Activated CD4-positive, alpha-beta memory T cell treated with anti-CD3 and anti-CD28 coated beads, Interleukin-2, amount 10 ng/mL, durations not matched to agents 7 days and 5 days (primary cell): ENCODE measurements at places on chromosomes 6 and 20. TPM values are rescaled to one million over a fixed set of nuclear protein-coding genes. Genes with fewer than 3 reads are reported as not detected.

The VGLL2 gene
- total RNA-seq = not detected

The TCF15 gene
- total RNA-seq = not detected

The GLP1R gene
- not detected for total RNA-seq

The TAAR8 gene
- not detected for total RNA-seq

The ADGB gene
- total RNA-seq = not detected

DNA sequence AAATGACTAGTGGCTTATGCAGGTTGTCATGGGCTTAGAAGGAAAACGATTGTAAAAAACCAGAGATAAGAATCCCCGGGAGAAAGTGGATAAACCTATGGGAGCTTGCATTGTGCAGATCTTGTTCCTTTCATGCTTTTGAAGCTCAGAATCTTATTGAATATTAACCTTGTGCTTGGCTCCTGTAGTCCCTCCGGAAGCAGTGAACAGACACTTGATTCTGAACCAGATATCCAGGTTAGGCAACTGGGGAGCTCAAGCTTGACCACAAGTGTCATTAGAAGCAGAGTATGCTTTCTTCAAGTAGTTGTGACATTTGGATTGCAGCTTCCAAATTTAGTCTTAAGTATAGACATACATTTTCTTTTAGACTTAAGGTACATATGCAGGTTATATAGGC is 212.6 kb upstream of the MOCS1 start:
- no peak for DNase-seq
- H3K27ac ChIP-seq = no peak overlapping the region
- no peak overlapping the region for H3K4me3 ChIP-seq
- H3K36me3 ChIP-seq = no peaks in the 10 kb centered on the region
- no peaks in the 10 kb centered on the region for H3K4me1 ChIP-seq

GRCh38 chr6:137894779-137895385 is 27.8 kb downstream of the TNFAIP3 start:
- DNase-seq = no peak
- H3K27me3 ChIP-seq = no peaks in the 10 kb centered on the region
- H3K4me3 ChIP-seq = no peak overlapping the region
- H3K27ac ChIP-seq = no peak overlapping the region

GRCh38 chr6:144377586-144378210 is 92.6 kb downstream of the UTRN start:
- H3K36me3 ChIP-seq = peaks cover 65% of the 10 kb centered on the region
- no peaks in the 10 kb centered on the region for H3K27me3 ChIP-seq
- H3K27ac ChIP-seq = no peak overlapping the region
- DNase-seq = no peak
- H3K4me3 ChIP-seq = no peak overlapping the region

GRCh38 chr20:25860531-25861150 is 164.0 kb upstream of the ZNF337 start:
- peaks cover 43% of the 10 kb centered on the region for H3K4me1 ChIP-seq
- peaks cover 71% of the 10 kb centered on the region for H3K27me3 ChIP-seq
- peak overlapping the region; percentile 56 for H3K4me3 ChIP-seq
- H3K36me3 ChIP-seq = no peaks in the 10 kb centered on the region
- H3K27ac ChIP-seq = no peak overlapping the region

GRCh38 chr6:168865-169455 is 123.3 kb upstream of the DUSP22 start:
- no peaks in the 10 kb centered on the region for H3K4me1 ChIP-seq
- no peak overlapping the region for H3K27ac ChIP-seq
- peaks cover 36% of the 10 kb centered on the region for H3K27me3 ChIP-seq
- H3K36me3 ChIP-seq = peaks cover 7% of the 10 kb centered on the region
- H3K4me3 ChIP-seq = no peak overlapping the region
- DNase-seq = no peak

GRCh38 chr6:7247828-7248227 is 65.2 kb downstream of the SSR1 start:
- peaks cover 6% of the 10 kb centered on the region for H3K4me1 ChIP-seq
- no peak for DNase-seq
- no peak overlapping the region for H3K27ac ChIP-seq

DNA sequence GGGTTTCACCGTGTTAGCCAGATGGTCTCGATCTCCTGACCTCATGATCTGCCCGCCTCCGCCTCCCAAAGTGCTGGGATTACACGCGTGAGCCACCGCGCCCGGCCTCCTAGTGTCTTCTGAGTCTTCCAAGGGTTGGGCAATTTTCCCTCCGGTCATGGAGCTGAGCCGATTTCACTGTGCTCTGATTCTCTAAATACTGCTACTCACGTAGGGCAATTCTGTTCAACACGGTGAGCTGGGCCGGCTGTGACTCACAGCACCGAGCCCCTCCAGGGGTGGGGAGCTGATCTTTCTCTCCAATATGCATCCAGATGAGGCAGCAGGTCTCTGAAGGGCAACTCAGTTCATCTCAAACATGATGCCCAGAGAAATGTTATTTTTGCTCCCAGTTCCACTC is 71.6 kb upstream of the CD93 start:
- peaks cover 39% of the 10 kb centered on the region for H3K4me1 ChIP-seq
- H3K36me3 ChIP-seq = no peaks in the 10 kb centered on the region
- DNase-seq = peak; percentile 5
- peaks cover 1% of the 10 kb centered on the region for H3K27me3 ChIP-seq

GRCh38 chr6:26097268-26097875 is 10.1 kb downstream of the HFE start:
- H3K4me3 ChIP-seq = no peak overlapping the region
- no peaks in the 10 kb centered on the region for H3K36me3 ChIP-seq
- H3K27ac ChIP-seq = no peak overlapping the region
- peak; percentile 64 for DNase-seq
- H3K4me1 ChIP-seq = peaks cover 10% of the 10 kb centered on the region

GRCh38 chr6:6781873-6782227 is 193.3 kb downstream of the LY86 start:
- no peak for DNase-seq
- H3K4me3 ChIP-seq = no peak overlapping the region
- H3K27me3 ChIP-seq = peaks cover 32% of the 10 kb centered on the region
- no peaks in the 10 kb centered on the region for H3K36me3 ChIP-seq
- H3K27ac ChIP-seq = no peak overlapping the region

DNA sequence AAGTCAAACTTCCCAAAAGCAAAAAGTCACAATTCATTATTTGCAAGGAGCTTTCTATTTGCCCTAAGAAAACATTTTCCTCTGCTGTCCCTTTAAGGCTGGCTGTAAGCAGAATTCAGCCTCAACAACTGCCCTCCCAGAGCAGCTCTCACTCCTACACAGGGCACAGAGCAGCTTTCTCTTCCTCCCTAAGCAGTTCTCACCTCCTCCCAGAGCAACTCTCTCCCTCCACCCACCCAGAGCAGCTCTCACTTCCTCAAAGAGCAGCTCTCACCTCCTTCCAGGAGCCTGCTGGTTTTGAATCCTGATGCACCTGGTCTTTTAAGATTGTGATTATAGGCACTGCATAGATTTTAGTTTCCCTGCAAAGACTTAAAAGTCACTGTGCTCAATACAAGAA is 120.6 kb upstream of the TMEM181 start:
- H3K4me3 ChIP-seq = no peak overlapping the region
- H3K27me3 ChIP-seq = no peaks in the 10 kb centered on the region
- DNase-seq = no peak

DNA sequence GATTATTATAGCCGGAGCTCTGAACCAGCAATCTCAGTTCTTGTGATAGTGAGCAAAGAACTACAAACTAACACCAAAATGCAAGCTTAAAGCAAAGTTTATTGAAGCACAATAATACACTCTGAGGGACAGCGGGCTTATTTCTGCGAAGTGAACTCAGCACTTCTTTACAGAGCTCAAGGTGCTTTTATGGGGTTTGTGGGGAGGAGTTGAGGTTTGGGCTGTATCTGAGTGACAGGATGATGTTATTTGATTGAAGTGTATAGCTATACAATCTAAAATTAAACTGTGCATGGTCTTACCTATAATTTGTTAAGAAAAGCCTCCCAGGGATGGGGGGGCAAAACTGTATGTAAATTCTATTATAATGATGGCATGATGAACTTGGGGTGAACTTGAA is 1.0 kb upstream of the HFE start:
- peak; percentile 48 for DNase-seq
- peak overlapping the region; percentile 77 for H3K4me3 ChIP-seq
- H3K4me1 ChIP-seq = peaks cover 32% of the 10 kb centered on the region
- H3K36me3 ChIP-seq = peaks cover 3% of the 10 kb centered on the region
- peak overlapping the region; percentile 24 for H3K27ac ChIP-seq

DNA sequence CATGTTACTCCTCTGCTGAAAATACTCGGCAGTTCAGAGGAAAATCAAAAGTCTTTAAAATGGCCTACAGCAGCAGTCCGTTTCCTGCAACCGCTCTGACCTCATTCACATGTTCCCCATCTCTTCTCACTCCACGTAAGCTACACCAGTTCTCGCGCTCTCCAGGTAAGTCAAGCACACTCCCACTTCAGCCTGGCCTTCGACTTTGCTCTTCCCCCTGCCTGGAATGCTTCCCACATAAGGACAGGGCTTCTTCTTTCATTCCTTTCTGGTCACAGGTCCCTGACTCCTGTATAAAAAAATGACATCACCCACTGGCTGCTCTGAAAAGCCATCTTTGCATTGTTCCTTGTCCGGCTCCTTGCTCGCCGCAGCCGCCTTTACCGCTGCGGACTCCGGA is 42.7 kb downstream of the MGME1 start:
- no peaks in the 10 kb centered on the region for H3K27me3 ChIP-seq
- DNase-seq = no peak

- DNase-seq = no peak
- H3K36me3 ChIP-seq = no peaks in the 10 kb centered on the region
- H3K4me1 ChIP-seq = no peaks in the 10 kb centered on the region
- H3K27ac ChIP-seq = no peak overlapping the region
- no peaks in the 10 kb centered on the region for H3K27me3 ChIP-seq
These were observed 28.4 kb downstream of the MDGA1 start for GRCh38 chr6:37669306-37669705.

- H3K4me3 ChIP-seq = no peak overlapping the region
- no peaks in the 10 kb centered on the region for H3K27me3 ChIP-seq
- H3K36me3 ChIP-seq = no peaks in the 10 kb centered on the region
- H3K4me1 ChIP-seq = no peaks in the 10 kb centered on the region
These were observed 207.9 kb downstream of the CLVS2 start for GRCh38 chr6:123203928-123204327.

- no peak overlapping the region for H3K27ac ChIP-seq
- H3K27me3 ChIP-seq = peaks cover 31% of the 10 kb centered on the region
- H3K4me1 ChIP-seq = peaks cover 10% of the 10 kb centered on the region
- DNase-seq = no peak
- H3K36me3 ChIP-seq = no peaks in the 10 kb centered on the region
These were observed 4.3 kb downstream of the LRFN2 start for GRCh38 chr6:40582892-40583291.

DNA sequence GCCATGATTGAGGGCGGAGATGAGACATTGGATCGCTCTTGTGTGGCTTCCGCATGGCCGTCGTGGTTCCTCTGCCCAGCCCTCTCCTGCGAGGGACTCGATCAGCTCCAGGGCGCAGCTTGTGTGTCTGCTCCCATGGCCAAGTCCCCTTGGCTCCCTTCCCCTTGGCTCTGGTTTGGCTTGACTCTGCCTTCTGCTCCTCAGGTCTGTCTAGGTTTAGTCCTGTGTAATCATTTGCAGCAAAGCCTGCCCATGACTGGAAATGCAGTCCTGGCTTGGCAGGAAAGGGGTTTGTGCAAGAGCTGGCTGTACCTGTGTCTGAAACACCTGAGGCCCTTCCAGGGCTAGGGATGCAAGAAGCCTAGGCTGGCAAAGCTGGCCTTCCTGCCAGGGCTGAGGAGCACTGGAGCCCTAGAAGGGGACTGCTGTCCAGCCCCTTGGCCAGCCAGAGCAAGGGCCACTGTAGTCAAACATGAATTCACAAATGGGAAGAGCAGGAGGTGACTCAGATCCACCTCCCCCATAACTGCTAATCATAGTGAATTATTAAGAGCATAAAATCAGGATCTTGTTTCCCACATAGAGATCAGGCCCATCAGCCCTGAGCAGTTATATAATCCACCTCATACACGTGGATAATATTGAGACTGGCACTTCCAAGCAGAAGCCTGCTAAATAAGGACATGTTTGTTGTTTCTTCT is 196.8 kb downstream of the FARS2 start:
- no peaks in the 10 kb centered on the region for H3K36me3 ChIP-seq
- no peak overlapping the region for H3K27ac ChIP-seq
- H3K4me3 ChIP-seq = no peak overlapping the region
- H3K27me3 ChIP-seq = no peaks in the 10 kb centered on the region
- no peak for DNase-seq

GRCh38 chr6:34196116-34196832 is 40.4 kb upstream of the HMGA1 start:
- peaks cover 11% of the 10 kb centered on the region for H3K27me3 ChIP-seq
- H3K4me3 ChIP-seq = peak overlapping the region; percentile 73
- no peak overlapping the region for H3K27ac ChIP-seq
- H3K36me3 ChIP-seq = no peaks in the 10 kb centered on the region

DNA sequence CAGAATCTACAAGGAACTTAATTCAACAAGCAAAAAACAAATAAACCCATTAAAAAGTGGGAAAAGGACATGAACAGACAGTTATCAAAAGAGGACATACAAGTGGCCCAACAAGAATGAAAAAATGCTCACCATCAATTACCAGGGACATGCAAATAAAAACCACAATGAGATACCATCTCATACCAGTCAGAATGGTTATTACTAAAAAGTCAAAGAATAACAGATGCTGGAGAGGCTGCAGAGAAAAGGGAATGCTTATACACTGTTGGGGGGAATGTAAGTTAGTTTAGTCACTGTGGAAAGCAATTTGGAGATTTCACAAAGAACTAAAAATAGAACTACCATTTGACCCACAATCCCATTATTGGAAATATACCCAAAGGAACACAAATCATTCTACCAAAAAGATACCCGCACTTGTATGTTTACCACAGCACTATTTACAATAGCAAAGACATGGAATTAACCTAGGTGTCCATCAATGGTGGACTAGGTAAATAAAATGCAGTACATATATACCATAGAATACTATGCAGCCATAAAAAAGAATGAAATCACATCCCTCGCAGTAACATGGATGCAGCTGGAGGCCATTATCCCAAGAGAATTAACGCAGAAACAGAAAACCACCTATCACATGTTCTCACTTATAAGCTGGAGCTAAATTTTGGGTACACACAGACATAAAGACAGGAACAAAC is 48.4 kb downstream of the RNGTT start:
- H3K27me3 ChIP-seq = no peaks in the 10 kb centered on the region
- H3K27ac ChIP-seq = no peak overlapping the region
- peaks cover 18% of the 10 kb centered on the region for H3K4me1 ChIP-seq
- H3K36me3 ChIP-seq = peaks cover 35% of the 10 kb centered on the region
- no peak overlapping the region for H3K4me3 ChIP-seq
- DNase-seq = no peak

DNA sequence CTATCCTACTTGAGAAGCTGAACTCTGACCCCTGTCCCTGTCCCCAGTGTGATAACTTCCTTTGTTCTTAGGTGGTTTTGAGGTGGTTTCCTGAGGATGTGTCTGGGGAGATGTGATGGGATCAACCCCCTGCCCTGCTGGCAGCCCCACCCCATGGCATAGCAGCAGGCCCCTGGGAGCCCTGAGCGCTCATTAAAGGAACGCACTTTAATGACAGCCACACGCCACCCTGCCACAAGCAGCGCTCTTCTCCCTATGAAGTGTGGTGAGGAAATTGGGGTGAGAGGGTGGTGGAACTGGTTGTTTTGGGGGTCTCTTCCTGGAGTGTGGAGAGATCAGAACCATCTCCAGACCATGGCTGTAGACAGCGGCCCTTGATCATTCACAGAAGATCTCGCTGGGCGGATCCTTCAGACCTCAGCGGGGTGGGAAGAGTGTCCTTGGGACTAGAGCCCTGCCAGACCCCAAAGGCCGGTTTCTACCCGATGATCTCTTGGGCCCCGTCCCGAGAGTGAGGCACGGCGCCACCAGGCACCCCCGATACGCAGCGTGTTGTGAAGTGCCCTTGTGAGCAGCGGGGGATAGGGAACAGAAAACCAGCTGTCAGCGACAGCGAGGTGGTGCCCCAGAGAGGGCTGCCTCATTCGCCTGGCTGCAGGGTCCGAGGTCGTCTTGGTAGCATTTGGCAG is 45.4 kb downstream of the SYNJ2 start:
- peak overlapping the region; percentile 70 for H3K4me3 ChIP-seq
- H3K4me1 ChIP-seq = peaks cover 55% of the 10 kb centered on the region
- H3K27me3 ChIP-seq = no peaks in the 10 kb centered on the region
- peaks cover 26% of the 10 kb centered on the region for H3K36me3 ChIP-seq
- DNase-seq = no peak
